Central memory CD8-positive, alpha-beta T cell (primary cell): ENCODE measurements at places on chromosomes 12 and 14.

DNA sequence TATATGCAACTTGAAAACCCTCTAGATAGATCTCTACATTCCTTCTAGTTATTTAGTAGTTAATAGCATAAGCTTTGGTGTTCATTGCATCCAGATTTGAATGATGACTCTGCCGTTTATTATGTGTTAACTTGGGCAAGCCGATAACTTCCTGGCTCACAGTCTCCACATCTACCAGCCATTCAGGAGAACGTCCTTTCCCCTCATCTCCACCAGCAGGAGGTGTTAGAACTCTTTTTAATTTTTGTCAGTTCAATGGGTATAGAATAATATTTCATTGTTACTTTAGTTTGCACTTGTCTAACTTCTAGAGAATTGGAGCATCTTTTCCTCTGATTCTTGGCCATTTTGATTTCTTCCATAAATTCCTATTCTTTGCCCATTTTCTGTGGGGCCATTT lies 30.0 kb upstream of the WSCD2 start:
- no peak for DNase-seq

DNA sequence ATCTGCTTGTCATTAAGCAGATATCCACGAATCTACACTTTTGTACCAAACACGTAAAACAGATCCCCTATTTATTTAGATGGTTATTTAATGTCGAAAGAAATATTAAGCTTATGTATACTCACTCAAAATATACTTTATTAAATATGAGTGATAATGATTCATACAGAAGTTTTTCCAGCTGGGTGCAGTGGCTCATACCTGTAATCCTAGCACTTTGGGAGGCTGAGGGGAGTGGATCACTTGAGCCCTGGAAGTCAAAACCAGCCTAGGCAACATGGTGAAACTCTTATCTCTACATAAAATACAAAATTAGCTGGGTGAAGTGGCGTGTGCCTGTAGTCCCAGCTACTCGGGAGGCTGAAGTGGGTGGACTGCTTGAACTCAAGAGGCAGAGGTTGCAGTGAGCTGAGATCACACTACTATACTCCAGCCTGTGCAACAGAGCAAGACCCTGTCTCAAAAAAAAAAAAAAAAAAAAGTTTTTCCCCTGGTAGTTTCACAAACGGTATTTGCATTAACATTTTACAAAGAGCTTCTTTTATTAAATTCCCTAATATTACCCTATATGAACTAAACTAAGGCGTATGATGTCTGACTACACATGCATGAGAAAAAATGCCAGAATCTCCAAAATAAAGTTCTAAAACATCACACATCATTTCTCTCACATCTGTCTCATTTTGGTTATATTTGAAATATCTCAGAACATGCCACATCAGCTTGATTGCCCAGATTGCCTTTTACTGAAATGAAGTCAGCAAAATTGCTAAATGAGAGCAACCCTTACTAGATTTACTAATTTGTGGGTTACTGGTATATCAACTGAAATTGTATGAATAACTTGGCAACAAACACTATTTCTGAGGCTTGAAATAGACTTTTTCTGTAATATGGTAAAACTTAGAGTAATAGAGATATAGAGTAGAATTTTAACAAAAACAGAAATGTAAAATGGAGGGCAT lies 74.9 kb downstream of the PAWR start:
- no peak for DNase-seq

GRCh38 chr12:59023861-59024424 lies 103.6 kb upstream of the LRIG3 start:
- DNase-seq, result no peak

DNA sequence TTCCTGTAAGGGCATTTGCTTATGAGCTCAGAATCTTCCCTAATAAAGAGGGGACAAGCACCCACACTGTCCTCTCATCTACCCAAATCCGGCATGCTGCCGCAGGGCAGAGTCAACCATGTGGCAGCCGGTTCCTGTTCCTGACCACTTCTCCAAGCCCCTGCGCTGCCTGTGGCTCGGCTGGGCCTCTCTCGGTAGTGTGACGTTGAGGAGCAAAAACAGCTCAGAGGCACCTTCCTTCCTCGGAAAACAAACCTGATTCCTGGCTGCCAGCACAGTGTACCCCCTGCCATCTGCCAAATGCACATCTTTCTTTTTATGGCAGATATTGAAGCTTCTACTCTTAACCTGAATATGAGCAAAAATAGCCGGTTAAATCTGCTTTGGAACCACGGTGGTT lies 50.5 kb downstream of the CFAP251 start:
- no peak for DNase-seq

DNA sequence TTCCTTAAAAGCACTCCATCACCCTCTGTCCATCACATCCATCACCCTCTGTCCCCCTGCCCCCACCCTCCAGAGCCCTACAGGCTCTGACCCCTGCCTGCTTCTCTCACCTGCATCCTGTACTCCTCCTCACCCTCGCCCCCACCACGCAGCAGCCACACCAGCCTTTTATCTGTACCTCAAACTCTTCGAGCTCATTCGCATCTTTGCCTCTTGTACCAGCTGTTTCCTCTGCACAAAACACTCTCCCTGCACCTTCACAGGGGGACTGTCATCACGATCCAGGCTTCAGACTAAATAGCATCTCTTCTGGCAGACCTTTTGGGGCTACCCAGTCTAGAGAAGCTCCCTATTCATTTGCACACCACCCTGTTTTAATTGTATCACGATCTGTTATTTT lies 24.1 kb downstream of the TMEM229B start:
- DNase-seq, result no peak
